ENCODE measurements at places on chromosomes 2 and 18.

DNA sequence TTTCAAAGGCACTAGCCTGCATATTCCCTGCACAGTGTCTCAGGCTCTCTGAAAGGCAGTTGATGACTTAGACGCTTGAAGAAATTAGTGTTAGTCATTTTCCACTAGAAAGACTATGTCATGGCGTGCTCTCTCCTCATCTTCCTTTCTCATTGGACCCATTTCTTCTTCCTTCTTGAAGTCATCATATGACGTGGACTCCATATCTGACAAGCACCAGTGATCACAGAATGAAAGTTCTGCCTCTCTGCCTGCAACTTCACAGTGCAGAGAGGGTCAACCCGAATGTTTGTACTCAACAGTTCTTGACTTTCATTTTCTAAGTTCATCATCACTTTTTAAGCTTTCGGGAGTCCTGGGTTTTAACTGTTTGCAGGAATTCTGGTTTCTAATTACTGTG, 63.7 kb upstream of the CYRIA start:
- no peak for DNase-seq

- no peak for DNase-seq
These were observed 612.6 kb upstream of the CDH2 start for GRCh38 chr18:28789502-28789901.

GRCh38 chr2:141015341-141016047, 1115.3 kb downstream of the LRP1B start:
- DNase-seq = no peak

DNA sequence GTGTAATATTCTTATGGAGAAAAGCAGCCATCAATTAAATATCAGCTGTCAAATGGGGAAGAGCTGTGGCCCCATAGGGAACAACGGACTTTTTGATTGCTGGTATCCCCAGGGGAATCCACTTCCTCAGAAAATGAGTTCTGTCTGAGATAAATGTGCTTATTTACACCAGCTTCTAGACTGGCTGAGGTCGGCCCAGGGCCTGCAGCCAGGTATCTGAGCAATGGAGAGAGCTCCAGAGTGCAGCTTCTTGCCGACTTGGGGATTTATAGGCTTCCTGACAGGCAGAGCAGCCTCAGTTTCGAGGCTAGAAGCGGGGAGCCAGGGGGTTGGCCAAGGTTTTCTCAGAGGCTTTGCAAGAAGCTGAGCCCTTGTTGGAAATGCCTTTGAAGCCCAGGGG, 67.2 kb downstream of the MCFD2 start:
- DNase-seq = no peak

GRCh38 chr18:13175754-13176210, 42.8 kb upstream of the LDLRAD4 start:
- no peak for DNase-seq

GRCh38 chr2:4930704-4931103, 761.5 kb upstream of the SOX11 start:
- DNase-seq = no peak

DNA sequence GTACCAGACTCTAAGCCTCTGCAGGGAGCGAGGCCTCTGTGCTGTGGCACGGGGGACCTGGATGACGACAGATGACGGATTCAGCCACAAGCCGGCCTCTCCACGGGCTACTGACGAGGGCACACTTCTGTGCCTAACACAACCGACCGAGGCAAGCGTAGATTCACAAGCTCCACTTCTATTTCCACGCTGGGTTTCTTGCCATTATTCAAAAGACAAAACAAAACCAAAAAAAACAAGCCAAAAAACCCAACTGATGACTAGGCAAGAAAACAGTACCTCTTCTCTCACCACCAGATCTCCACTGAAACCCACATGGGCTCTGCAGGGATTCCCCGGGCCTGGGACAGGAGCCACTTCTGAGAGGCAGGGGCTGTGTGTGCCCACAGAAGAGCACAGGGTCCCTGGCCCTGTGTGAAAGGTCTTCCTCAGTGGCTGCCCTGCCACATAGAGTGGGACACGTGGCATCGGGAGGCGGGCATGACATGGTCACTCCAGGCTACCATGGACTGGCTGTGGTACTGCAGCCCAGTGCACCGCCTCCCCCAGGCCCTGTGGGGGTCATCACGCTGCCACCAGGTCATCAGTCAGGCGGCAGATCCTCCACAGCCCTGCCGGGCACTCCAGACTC, 254.7 kb downstream of the HDAC4 start:
- no peak for DNase-seq

GRCh38 chr2:159895258-159896065, 97.5 kb upstream of the CD302 start:
- no peak for DNase-seq

GRCh38 chr2:80469428-80469827, 164.9 kb upstream of the LRRTM1 start:
- no peak for DNase-seq

DNA sequence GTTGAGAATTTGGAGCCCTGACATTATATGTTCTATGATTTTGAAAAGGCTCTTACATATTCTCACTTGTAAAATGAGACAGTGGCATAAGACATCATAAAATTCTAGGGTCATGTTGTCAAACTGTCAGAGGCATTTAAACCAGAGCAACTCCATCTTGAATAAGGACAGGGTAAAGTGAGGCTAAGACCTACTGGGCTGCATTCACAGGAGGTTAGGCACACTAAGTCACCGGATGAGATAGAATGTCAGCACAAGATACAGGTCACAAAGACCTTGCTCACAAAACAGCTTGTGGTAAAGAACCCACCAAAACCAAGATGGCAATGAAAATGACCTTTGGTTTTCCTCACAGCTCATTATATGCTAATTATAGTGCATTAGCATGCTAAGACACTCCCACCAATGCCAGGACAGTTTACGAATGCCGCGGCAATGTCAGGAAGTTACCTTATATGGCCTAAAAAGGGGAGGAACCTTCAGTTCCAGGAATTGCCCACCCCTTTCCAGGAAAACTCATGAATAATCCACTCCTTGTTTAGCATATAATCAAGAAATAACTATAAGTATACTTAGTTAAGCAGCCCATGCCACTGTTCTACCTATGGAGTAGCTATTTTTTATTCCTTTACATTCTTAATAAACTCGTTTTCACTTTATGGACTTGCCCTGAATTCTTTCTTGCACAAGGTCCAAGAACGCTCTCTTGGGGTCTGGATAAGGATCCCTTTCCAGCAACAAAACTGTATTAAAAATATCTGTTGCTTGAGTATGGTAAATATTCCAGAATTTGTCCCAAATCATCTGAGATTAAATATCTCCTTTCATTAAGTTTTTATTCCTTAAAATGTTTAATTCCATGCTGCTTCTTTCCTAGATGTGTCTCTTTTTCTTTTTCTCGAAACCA, 406.4 kb downstream of the METTL4 start:
- DNase-seq = no peak

GRCh38 chr2:128622371-128622770, 303.7 kb upstream of the HS6ST1 start:
- no peak for DNase-seq

DNA sequence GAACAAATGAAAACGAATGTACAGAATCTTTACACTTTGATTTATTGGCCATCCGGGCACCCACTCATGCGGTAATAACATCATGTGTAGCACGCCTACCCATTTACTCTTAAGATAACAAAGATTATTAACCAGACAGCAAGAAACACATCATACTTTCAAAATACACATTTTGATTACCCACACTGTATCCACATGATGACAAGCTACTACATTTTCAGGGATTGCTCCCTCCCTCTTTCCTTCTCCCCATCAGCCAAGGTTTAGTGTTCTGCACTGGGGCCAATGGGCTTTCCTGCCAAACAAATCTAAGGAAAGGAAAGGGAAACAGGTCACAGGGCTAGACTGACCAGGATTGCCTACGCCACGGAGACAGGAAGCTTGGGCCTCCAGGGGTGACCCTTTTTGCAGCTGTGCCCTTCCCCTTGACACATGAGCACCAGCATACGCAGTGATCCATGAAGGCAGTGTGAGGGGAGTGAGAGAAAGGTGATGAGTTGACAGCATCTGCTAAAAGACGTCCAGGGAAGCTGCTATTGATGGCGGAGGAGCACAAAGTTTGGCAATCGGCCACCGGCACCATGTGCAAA, 76.5 kb downstream of the ZNF521 start:
- no peak for DNase-seq

GRCh38 chr18:56374007-56374655, 264.3 kb downstream of the TXNL1 start:
- DNase-seq = no peak

DNA sequence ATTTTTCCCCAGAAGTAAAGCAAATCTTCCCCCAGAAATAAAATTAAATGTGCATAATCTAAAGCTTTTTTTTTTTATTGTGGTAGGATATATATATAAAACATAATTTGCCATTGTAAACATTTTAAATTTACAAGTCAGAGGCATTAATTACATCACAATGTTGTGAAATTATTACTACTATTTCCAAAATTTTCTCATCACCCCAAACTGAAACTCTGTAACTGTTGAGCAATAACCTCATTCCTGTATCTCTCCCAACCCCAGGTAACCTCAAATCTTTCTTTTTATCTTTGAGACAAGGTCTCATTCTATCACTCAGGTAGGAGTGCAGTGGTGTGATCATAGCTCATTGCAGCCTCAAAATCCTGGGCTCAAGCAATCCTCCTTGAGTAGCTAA, 11.2 kb downstream of the MRPL19 start:
- no peak for DNase-seq

GRCh38 chr2:172093416-172094293, 8.3 kb downstream of the DLX1 start:
- no peak for DNase-seq

- peak; percentile 51 for DNase-seq
These were observed 88.8 kb downstream of the GFPT1 start for GRCh38 chr2:69298261-69298660.

- DNase-seq = no peak
These were observed 748.6 kb upstream of the DDX18 start for GRCh38 chr2:117065912-117066311.

GRCh38 chr2:14790041-14790640, 157.6 kb downstream of the LRATD1 start:
- no peak for DNase-seq

DNA sequence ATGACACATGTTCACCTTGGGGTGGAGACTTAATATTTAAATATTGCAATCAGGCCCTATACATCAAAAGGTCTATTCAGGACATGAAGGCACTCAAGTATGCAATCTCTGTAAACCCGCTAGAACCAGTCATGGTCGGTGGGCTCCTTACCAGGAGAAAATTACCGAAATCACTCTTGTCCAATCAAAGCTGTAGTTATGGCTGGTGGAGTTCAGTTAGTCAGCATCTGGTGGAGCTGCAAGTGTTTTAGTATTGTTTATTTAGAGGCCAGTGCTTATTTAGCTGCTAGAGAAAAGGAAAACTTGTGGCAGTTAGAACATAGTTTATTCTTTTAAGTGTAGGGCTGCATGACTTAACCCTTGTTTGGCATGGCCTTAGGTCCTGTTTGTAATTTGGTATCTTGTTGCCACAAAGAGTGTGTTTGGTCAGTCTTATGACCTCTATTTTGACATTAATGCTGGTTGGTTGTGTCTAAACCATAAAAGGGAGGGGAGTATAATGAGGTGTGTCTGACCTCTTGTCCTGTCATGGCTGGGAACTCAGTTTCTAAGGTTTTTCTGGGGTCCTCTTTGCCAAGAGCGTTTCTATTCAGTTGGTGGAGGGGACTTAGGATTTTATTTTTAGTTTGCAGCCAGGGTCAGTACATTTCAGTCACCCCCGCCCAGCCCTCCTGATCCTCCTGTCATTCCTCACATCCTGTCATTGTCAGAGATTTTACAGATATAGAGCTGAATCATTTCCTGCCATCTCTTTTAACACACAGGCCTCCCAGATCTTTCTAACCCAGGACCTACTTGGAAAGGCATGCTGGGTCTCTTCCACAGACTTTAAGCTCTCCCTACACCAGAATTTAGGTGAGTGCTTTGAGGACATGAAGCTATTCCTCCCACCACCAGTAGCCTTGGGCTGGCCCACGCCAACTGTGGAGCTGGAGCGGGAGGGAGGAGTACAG, 108.1 kb downstream of the XRCC5 start:
- peak; percentile 25 for DNase-seq

GRCh38 chr2:9975805-9976447, 24.4 kb downstream of the GRHL1 start:
- DNase-seq = peak; percentile 80

DNA sequence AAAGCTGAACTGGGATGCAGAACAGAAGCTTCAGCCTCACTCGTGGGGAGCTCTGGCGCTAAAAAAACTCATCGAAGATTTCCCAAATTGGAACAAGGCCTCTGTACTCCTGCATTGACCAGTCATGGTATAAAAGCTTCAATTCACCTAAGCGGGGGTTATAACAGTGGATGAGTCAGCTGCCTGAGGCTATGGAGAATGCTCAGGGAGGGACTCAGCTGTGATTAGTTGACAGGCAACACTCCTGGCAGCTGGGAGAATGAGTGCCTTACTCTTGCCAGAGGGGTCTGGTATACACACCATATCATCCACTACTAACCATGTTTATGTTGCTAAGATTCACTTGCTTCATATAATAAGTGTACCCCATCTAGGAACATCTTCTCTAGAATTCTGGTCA, 350.6 kb upstream of the VRK2 start:
- DNase-seq = peak; percentile 16

- no peak for DNase-seq
These were observed 946.7 kb upstream of the ACVR2A start for GRCh38 chr2:146898083-146898482.

DNA sequence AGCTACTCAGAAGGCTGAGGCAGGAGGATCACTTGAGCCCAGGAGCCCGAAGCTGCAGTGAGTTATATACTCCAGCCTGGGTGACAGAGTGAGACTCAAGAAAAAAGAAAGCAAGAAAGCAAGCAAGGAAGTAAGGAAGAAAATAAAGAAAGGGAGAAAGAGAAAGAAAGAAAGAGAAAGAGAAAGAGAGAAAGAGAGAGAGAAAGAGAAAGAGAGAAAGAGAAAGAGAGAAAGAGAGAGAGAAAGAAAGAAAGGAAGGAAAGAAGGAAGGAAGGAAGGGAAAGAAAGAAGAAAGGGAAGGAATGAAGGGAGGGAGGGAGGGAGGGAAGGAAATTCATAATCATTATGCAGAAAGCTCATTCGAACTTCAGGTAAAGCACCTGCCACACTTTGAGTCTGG, 33.9 kb downstream of the KIF3C start:
- DNase-seq = no peak

DNA sequence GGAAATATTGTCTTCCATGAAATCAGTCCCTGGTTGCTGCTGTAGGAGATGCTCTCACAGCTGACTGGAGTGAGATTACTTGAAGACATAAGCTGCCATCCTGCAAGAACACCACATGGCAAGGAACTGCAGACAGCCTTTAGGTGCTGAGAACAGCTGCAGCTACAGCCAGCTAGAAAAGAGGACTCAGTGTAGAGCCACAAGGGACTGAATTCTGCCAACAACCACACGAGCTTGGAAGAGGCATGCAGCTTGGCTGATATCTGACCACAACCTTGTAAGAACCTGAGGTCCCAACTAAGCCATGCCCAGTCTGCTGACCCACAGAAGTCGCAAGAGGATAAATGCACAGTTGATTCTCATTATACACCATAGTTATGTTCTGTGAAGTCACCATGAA, 181.8 kb upstream of the ARL4C start:
- DNase-seq = no peak
